ENCODE measurements at places on chromosomes 3 and 15.
A peak's percentile ranks its signal among the peaks of the same experiment; 100 is the strongest.

DNA sequence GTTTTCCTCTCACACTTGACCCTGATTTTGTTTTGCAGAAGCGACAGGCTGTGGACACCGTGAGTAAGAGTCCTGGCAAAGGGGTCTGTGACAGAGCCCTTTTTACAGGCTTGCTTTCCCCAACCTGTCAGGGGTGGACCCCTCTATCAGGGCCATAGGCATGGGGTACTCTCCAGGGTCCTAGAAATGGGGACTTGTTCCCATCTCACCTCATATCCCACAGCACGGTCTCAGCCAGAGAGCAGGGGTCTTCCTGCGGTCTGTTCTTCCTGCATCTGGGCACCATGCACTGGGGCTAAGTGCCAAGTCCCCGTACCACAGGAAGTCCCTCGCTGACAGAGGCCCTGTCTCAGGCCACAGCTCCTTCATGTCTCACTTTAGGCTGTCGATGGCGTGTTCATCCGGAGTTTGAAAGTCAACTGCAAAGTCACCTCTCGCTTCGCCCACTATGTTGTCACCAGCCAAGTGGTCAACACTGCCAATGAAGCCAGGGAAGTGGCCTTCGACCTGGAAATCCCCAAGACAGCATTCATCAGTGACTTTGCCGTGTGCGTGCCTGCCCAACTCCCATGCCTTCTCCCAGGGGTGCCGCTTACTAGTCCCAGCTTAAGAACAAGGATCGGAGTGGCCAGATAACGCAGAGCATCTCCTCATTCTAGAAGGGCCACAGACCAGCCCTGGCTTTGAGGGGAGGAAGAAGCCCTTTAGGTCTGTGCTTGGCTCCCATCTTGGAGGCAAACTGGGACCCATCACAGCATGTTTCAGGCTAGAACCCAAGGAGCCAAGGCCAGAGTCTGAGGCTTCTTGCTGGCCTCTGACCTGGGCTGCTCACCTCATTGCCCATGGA lies 783 bp downstream of the ITIH1 start:
- no peaks in the 10 kb centered on the region for H3K4me1 ChIP-seq
- H3K4me3 ChIP-seq, result no peak overlapping the region
- no peak for DNase-seq
- H3K36me3 ChIP-seq, result no peaks in the 10 kb centered on the region
- H3K27ac ChIP-seq, result no peak overlapping the region

GRCh38 chr15:55224892-55225291 lies 28.2 kb upstream of the RSL24D1 start:
- H3K36me3 ChIP-seq, result peaks cover 17% of the 10 kb centered on the region
- no peak for DNase-seq
- no peaks in the 10 kb centered on the region for H3K27me3 ChIP-seq
- H3K4me1 ChIP-seq, result peaks cover 6% of the 10 kb centered on the region

- no peaks in the 10 kb centered on the region for H3K27me3 ChIP-seq
These were observed 45.1 kb downstream of the SCAP start for GRCh38 chr3:47430606-47431005.

GRCh38 chr3:149506965-149507364 lies 32.5 kb downstream of the TM4SF4 start:
- peaks cover 32% of the 10 kb centered on the region for H3K4me1 ChIP-seq
- peak overlapping the region; percentile 77 for H3K27ac ChIP-seq
- peak overlapping the region; percentile 9 for H3K4me3 ChIP-seq
- H3K27me3 ChIP-seq, result no peaks in the 10 kb centered on the region

GRCh38 chr3:188719545-188719944 lies 452.2 kb upstream of the TPRG1 start:
- H3K36me3 ChIP-seq, result no peaks in the 10 kb centered on the region
- no peak for DNase-seq
- H3K4me1 ChIP-seq, result peaks cover 8% of the 10 kb centered on the region
- H3K4me3 ChIP-seq, result no peak overlapping the region
- H3K27me3 ChIP-seq, result no peaks in the 10 kb centered on the region

- H3K27ac ChIP-seq, result no peak overlapping the region
- no peaks in the 10 kb centered on the region for H3K4me1 ChIP-seq
- H3K4me3 ChIP-seq, result no peak overlapping the region
These were observed 678.5 kb downstream of the NR2F2 start for GRCh38 chr15:97009031-97009431.

GRCh38 chr15:70235347-70235746 lies 137.6 kb upstream of the TLE3 start:
- no peak for DNase-seq
- H3K27ac ChIP-seq, result no peak overlapping the region
- no peaks in the 10 kb centered on the region for H3K27me3 ChIP-seq
- no peaks in the 10 kb centered on the region for H3K4me1 ChIP-seq
- no peak overlapping the region for H3K4me3 ChIP-seq

- no peak overlapping the region for H3K27ac ChIP-seq
- no peak for DNase-seq
- H3K36me3 ChIP-seq, result no peaks in the 10 kb centered on the region
- no peak overlapping the region for H3K4me3 ChIP-seq
These were observed 578.7 kb downstream of the SQOR start for GRCh38 chr15:46213551-46213950.

- no peaks in the 10 kb centered on the region for H3K36me3 ChIP-seq
- no peak for DNase-seq
- peak within 1 kb of the TSS; percentile 4 for H3K4me3 ChIP-seq
- H3K27me3 ChIP-seq, result no peaks in the 10 kb centered on the region
These were observed at the start of gene TP63 for GRCh38 chr3:189631373-189631408. Gene TP63, plus strand, starts transcription at chr3:189631389. Its CDS starts 127 bp downstream, at chr3:189631516.

DNA sequence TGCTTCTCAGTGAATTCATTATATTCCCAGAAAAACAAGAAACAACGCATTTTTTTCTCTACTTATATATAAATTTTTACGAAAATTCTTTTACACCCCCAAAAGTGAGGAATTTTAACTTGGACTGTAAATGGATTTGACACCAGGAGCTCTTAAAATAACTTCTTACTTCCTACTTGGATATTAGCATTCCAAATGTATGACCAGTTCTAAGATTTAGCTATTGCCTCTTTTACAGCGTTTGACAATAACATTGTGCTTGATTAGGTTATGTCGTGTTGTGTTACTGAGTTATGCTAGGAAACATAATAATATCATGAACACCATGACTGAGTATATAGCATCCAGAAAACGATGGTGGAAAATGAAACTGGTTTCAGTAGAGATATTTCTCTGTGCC lies 177.0 kb downstream of the CNTN6 start:
- no peak overlapping the region for H3K4me3 ChIP-seq
- no peaks in the 10 kb centered on the region for H3K27me3 ChIP-seq
- no peak for DNase-seq
- peaks cover 3% of the 10 kb centered on the region for H3K4me1 ChIP-seq
- H3K36me3 ChIP-seq, result no peaks in the 10 kb centered on the region

DNA sequence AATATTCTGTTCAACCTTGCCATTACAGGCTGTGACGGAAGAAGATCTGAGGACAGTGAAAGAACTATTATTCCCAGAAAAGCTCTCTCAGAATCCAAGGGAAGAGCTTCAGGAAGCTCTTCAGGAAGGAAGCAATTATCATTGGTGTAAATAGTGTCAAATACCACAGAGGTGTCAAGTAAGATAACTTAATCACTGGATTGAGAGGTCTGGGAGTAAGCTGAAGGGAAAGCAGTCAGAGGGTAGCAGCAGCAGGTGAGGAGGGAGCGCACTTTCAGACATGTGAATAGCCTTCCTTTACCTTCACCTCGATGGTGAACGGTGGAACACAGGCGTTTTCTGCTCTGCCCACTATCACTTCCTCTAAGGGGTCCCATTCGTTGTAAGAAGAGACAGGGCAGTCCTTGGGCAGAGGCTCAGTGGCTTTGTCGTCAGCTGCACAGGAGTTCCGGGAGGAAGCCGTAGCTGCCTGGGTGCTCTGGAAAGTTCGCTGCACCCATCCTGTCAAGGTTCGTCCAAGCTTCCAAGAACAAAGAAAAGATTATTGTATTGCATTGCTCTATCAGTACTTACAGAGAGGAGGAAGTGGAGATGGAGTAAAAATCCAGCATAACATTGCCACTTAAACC lies 1.9 kb downstream of the GATM start:
- H3K4me1 ChIP-seq, result peaks cover 14% of the 10 kb centered on the region
- no peak for DNase-seq
- peak overlapping the region; percentile 66 for H3K4me3 ChIP-seq
- peak overlapping the region; percentile 76 for H3K27ac ChIP-seq
- no peaks in the 10 kb centered on the region for H3K27me3 ChIP-seq

DNA sequence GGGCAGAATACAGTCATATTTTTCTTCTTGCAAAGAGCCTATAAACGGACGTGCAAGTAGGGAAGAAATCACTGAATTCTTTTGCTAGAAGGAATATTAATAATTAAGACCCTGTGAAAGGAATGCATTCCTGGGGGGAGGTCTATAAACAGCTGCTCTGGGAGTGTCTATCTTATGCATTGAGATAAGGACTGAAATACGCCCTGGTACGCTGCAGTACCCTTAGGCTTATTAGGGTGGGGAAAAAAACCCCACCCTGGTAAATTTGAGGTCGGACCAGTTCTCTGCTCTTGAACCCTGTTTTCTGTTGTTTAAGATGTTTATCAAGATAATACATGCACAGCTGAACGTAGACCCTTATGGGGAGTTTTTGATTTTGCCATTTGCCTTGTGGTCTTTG lies 100.0 kb upstream of the KBTBD8 start:
- H3K4me1 ChIP-seq, result no peaks in the 10 kb centered on the region
- no peaks in the 10 kb centered on the region for H3K27me3 ChIP-seq
- DNase-seq, result no peak
- no peak overlapping the region for H3K27ac ChIP-seq

DNA sequence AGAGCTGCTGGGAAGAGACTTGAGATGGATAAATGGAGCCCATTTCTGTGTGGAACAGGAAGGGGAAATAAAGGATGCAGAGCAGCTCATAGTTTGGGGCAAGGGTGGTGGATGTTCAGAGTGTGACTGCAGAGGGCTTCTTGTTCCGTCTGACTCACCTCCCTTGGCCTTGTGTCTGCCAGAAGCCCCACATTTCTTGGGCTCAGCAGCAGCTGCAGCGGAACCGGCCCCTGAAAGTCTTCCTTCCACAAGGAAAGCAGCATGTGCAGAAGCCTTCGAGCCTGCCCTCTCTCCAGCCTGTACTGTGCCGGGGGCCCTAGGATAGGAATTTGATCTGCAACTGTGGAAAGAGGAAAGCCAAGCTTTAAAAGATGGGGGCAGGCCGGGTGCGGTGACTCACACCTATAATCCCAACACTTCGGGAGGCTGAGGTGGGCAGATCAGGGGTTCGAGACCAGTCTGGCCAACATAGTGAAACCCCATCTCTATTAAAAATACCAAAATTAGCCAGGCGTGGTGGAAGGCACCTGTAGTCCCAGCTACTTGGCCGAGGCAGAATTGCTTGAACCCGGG lies 11.5 kb downstream of the CDAN1 start:
- no peak overlapping the region for H3K27ac ChIP-seq
- no peak for DNase-seq
- H3K27me3 ChIP-seq, result no peaks in the 10 kb centered on the region
- peaks cover 92% of the 10 kb centered on the region for H3K36me3 ChIP-seq
- H3K4me3 ChIP-seq, result no peak overlapping the region

- H3K4me1 ChIP-seq, result no peaks in the 10 kb centered on the region
- DNase-seq, result no peak
- H3K36me3 ChIP-seq, result peaks cover 13% of the 10 kb centered on the region
- H3K27ac ChIP-seq, result no peak overlapping the region
- no peaks in the 10 kb centered on the region for H3K27me3 ChIP-seq
These were observed 15.9 kb upstream of the SKOR1 start for GRCh38 chr15:67809441-67809840.

GRCh38 chr3:127411083-127411727 lies 123.4 kb upstream of the PRR20G start:
- H3K36me3 ChIP-seq, result no peaks in the 10 kb centered on the region
- DNase-seq, result peak; percentile 27
- no peak overlapping the region for H3K4me3 ChIP-seq
- H3K4me1 ChIP-seq, result no peaks in the 10 kb centered on the region
- peaks cover 59% of the 10 kb centered on the region for H3K27me3 ChIP-seq

GRCh38 chr3:189629803-189630455 lies 1.3 kb upstream of the TP63 start:
- no peak overlapping the region for H3K4me3 ChIP-seq
- H3K27me3 ChIP-seq, result no peaks in the 10 kb centered on the region
- peak; percentile 66 for DNase-seq
- peak overlapping the region; percentile 47 for H3K27ac ChIP-seq
- H3K4me1 ChIP-seq, result peaks cover 9% of the 10 kb centered on the region
- H3K36me3 ChIP-seq, result no peaks in the 10 kb centered on the region

GRCh38 chr3:24318677-24319287 lies 175.9 kb downstream of the THRB start:
- no peak overlapping the region for H3K27ac ChIP-seq
- H3K27me3 ChIP-seq, result no peaks in the 10 kb centered on the region
- DNase-seq, result no peak
- H3K4me3 ChIP-seq, result no peak overlapping the region

- H3K27ac ChIP-seq, result no peak overlapping the region
- H3K36me3 ChIP-seq, result no peaks in the 10 kb centered on the region
- no peak overlapping the region for H3K4me3 ChIP-seq
These were observed 17.0 kb downstream of the PIK3CB start for GRCh38 chr3:138817695-138818094.

DNA sequence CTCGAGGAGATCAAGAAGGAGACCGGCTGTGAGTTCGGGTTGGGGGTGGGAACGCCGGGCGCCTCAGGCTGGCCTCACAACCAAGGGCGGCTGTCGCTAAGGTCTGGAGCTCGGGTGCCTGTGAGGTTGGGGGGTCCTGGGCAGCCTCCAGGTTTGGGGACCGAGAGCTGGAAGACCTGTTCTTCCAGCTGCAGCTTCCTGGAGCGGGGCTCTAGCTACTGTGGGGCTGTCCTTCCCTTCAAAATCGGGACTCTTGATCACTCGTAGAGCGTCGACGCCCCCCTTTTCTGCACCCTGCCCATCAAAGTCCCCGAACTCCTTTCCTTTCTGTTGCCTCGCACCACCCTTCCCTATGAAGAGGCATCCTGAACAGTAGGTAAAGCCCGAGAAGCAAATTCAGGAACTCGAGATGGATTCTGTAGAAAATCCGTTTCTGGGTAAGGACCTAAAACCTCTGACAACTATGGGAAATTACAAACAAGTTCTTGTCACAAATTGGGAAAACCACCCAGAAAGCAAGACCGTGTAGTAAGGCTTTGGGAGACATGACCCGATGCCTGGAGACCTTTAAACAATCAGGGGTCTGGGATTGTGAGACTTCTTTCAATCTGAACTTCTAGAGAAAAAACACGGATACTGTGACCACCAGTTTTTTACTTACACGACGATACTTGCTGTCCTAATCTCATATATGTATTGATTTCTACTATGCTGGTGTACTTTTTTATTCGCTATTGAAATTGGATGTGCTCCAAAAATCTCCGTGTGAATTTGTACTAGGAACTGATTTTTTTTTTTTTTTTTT lies 556 bp downstream of the CHP1 start:
- DNase-seq, result no peak
- peak overlapping the region; percentile 81 for H3K4me3 ChIP-seq
- no peaks in the 10 kb centered on the region for H3K27me3 ChIP-seq
- no peaks in the 10 kb centered on the region for H3K36me3 ChIP-seq
- peaks cover 23% of the 10 kb centered on the region for H3K4me1 ChIP-seq

GRCh38 chr3:108564564-108564963 lies 24.7 kb downstream of the CIP2A start:
- DNase-seq, result no peak
- H3K36me3 ChIP-seq, result no peaks in the 10 kb centered on the region
- H3K27me3 ChIP-seq, result no peaks in the 10 kb centered on the region
- no peak overlapping the region for H3K4me3 ChIP-seq
- no peak overlapping the region for H3K27ac ChIP-seq

GRCh38 chr3:37219266-37219665 lies 44.9 kb upstream of the LRRFIP2 start:
- H3K27ac ChIP-seq, result no peak overlapping the region
- H3K4me1 ChIP-seq, result no peaks in the 10 kb centered on the region
- H3K36me3 ChIP-seq, result no peaks in the 10 kb centered on the region
- H3K4me3 ChIP-seq, result no peak overlapping the region
